Muscle of leg (tissue), 16 donors: ENCODE measurements at places on chromosomes 11 and 22. TPM values are rescaled to one million over a fixed set of nuclear protein-coding genes. Genes with fewer than 3 reads are reported as not detected.

YPEL4 gene
- total RNA-seq, result 0.53 TPM

- H3K27ac ChIP-seq, result no peak overlapping the region
- H3K36me3 ChIP-seq, result no peaks in the 10 kb centered on the region
- DNase-seq, result no peak
- no peak overlapping the region for H3K4me3 ChIP-seq
- peaks cover 3% of the 10 kb centered on the region for H3K4me1 ChIP-seq
- H3K27me3 ChIP-seq, result no peaks in the 10 kb centered on the region
Measured at GRCh38 chr11:79129702-79130101, 311.1 kb downstream of the TENM4 start.

USP35 gene
- 2.6 TPM for total RNA-seq

PLEKHA7 gene
- 2.6 TPM for total RNA-seq

- no peaks in the 10 kb centered on the region for H3K4me1 ChIP-seq
- H3K27me3 ChIP-seq, result no peaks in the 10 kb centered on the region
- no peaks in the 10 kb centered on the region for H3K36me3 ChIP-seq
- DNase-seq, result peak; percentile 12
Measured at GRCh38 chr11:16572945-16573344, 165.5 kb upstream of the C11orf58 start.

DNA sequence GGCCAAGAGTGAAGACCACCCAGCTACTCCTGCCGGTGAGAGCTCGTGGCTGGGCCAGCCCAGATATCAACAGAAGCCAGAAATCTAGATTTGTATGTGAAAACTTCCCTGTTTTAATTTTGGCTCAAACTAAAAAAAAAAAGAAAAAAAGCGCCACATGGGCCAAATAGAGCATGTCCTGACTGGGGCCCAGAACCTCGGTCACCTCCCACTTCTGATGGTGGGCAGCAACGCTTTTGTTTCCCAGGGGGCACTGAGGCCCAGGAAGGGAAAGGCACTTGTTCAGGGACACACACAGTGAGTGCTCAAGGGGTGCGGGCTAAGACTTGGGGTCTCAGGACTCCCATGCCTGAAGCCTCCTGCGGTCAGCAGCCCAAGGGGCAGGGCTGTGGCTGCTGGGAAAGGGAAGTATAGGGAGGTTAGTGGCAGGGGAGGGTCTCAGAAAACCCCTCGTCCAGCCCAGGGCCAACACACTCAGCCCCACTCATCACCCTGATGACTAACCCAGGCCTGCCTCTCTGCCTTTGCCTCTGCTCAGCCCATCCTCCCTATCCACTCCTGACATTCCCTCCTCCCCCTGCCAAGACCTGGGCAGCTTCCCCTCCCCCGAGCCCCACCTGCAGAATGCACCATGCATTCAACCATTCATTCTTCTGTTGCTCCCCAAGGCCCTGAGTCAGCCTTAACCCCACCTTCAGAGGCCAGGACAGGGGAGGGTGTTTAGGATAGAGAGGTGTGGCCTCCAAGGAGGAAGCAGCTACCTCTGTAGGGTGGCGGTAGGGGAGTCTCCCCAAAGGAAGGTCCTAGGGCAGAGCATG lies 30.0 kb upstream of the TCF20 start:
- no peak overlapping the region for H3K27ac ChIP-seq
- no peaks in the 10 kb centered on the region for H3K36me3 ChIP-seq
- peaks cover 72% of the 10 kb centered on the region for H3K27me3 ChIP-seq
- H3K4me1 ChIP-seq, result peaks cover 27% of the 10 kb centered on the region

DNA sequence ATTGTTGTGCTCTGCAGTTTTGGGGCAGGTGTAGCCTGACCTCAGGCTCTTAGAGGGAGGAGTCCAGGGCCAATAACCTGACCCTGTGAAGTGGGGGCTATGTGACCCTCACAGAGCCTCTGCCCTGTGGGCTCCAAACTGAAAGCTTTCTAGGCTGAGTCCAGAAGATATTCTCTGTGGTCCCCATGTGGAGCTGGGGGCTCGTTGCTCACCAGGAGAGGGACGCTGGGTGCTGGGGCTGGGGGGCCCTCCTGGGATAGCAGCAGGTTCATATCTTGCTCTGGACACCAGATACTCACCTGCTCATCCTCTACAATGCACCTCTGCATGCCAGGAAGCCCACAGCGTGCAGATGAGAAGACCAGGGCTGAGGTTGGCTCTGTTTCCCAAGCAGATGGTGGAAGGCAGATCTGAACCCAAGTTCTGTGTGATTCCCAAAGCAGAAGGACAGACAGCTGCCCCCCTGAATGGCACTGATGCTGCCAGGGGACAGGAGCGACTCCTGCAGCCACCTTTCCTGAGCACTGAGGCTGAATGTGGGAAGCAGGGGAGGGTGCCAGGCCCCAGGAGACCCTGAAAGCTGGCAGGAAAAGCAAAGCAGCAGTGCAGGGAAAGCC lies 1022.0 kb downstream of the TBC1D22A start:
- no peaks in the 10 kb centered on the region for H3K4me1 ChIP-seq
- H3K27ac ChIP-seq, result no peak overlapping the region
- no peak for DNase-seq

DERL3 gene
- total RNA-seq, result 0.62 TPM

DNA sequence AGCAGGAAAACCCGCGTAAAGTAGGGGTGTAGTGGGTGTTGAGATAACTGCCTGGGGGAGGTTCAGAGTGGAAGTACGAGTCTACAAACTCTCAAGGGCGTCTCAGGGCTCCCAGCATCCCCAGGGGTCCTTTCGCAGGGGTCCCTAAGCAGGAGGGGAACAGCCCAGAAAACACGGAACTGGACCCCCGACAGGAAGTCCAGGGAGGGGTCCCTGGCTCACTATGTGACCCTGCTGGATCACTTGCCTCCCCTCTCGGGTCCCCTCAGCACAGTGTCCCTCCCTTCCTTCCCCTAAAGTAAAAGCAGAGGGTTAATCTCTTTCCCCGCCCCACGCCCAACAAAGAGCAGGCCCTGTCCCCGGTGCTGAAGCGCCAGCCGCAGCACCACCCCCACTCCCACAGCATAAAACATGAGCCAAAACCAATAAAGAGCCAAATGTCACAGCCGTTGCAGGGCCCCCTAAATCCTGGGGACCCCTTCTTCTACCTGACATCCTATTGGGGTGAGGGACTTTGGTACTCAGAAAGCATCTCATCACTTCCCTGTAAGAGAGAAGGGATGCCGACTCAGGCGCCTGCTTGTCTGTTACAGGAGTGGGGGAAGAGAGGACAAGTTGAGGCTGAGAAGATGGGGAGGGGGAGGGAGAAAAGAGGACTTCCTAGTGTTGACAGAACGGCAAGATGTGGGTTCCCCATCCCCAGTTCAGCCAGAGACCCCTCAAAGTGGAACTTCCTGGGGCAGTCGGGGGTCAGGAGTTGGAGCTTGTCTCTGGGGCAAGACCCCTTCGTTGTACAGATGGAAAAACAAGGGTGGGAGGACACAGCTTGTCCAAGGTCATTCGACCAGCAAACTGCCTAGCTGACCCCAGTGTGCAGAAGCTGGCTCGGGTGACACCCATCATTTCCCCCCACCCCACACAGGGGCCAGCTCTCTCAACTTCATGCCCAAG lies 1.4 kb upstream of the NEFH start:
- no peaks in the 10 kb centered on the region for H3K36me3 ChIP-seq
- H3K27ac ChIP-seq, result no peak overlapping the region
- no peak overlapping the region for H3K4me3 ChIP-seq

DNA sequence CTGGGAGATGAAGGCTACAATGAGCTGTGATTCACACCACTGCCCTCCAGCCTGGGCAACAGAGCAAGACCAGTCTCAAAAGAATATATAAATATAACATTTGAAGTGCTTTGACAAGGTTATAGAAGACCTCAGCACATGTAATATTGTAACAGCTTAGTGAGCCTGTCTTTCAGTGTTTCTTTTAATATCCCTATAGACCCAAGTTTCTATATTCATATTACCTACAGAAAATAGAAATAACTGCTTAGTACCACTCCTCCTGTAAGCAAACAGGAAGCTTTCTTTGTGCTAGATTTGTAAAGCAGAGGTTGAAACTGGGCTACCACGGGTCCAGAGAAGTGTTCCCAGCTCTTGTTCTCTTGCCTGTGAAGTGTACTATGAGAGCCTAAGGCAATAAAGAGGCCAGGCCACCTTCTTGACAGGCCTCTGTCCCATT lies 68.2 kb downstream of the PPP2R1B start:
- no peak overlapping the region for H3K4me3 ChIP-seq
- DNase-seq, result no peak
- H3K27ac ChIP-seq, result no peak overlapping the region

P2RY6 gene
- total RNA-seq, result 0.53 TPM

- peaks cover 10% of the 10 kb centered on the region for H3K27me3 ChIP-seq
- DNase-seq, result no peak
- H3K36me3 ChIP-seq, result no peaks in the 10 kb centered on the region
- H3K4me1 ChIP-seq, result no peaks in the 10 kb centered on the region
- H3K27ac ChIP-seq, result no peak overlapping the region
Measured at GRCh38 chr11:64384028-64384737, 25.2 kb downstream of the RPS6KA4 start.

LRP5 gene
- 30.9 TPM for total RNA-seq

DNA sequence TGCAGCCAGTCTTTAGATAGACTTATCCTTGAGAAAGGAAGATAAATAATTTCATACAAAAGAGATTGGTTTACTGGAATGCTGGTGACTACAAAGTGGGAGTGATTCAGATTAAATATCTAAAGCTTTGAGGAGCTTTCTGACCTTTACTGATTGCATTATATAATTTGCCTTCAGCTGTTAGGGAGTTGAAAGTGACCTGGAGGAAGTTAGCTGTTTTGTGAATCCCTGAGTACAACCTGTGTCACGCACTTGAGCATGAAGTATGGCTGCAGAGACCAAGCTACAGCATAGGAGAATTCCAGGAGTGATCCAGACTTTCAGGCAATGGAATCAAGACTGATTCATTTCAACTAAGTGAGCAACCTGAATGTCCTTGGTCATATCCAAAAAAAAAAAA lies 1848.3 kb upstream of the RAG2 start:
- H3K27me3 ChIP-seq, result no peaks in the 10 kb centered on the region
- H3K4me1 ChIP-seq, result no peaks in the 10 kb centered on the region
- no peaks in the 10 kb centered on the region for H3K36me3 ChIP-seq
- H3K4me3 ChIP-seq, result no peak overlapping the region
- H3K27ac ChIP-seq, result no peak overlapping the region
- DNase-seq, result no peak

GGTLC2 gene
- total RNA-seq, result not detected

GRCh38 chr11:45289369-45289768 lies 3.2 kb upstream of the SYT13 start:
- H3K27ac ChIP-seq, result no peak overlapping the region
- H3K36me3 ChIP-seq, result no peaks in the 10 kb centered on the region
- no peak overlapping the region for H3K4me3 ChIP-seq
- DNase-seq, result no peak

- no peak overlapping the region for H3K4me3 ChIP-seq
- peaks cover 8% of the 10 kb centered on the region for H3K36me3 ChIP-seq
- no peak for DNase-seq
- H3K4me1 ChIP-seq, result no peaks in the 10 kb centered on the region
- H3K27ac ChIP-seq, result no peak overlapping the region
- no peaks in the 10 kb centered on the region for H3K27me3 ChIP-seq
Measured at GRCh38 chr11:6203327-6203726, 2.0 kb upstream of the C11orf42 start.

GRCh38 chr11:59708537-59708936 lies 5.1 kb downstream of the OR10V1 start:
- H3K4me1 ChIP-seq, result no peaks in the 10 kb centered on the region
- no peak for DNase-seq
- H3K4me3 ChIP-seq, result no peak overlapping the region
- no peaks in the 10 kb centered on the region for H3K36me3 ChIP-seq

DNA sequence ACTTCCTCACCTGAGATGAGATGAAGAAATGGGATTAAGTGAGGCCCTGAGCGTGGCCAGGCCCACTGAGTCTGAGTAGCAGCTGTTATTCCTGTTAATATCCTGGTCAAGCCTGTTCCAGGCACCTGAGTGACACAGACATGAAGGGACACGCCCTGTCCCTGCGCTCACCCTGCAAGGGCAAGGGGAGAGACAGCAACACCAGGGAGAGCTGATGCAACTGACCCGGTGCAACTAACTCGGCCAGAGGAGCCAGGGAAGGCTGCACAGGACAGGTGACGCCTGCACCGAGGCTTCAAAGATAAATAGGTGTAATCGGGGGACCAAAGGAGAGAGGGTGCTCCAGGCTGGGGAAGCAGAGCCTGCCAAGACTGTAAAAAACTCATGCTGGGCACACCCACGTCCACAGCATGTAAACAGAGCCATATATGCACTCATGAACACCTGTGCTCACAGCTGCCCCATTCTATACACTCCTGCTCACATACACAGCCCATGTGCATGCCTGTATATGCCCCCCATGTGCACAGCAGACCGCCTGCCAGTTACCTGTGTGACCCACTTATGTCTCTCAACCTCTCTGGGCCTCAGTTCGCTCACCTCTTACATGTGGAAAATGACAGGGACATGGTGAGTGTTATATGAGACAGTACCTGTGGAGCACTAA lies 22.8 kb upstream of the GCAT start:
- H3K36me3 ChIP-seq, result no peaks in the 10 kb centered on the region
- no peak overlapping the region for H3K4me3 ChIP-seq
- H3K4me1 ChIP-seq, result peaks cover 24% of the 10 kb centered on the region
- DNase-seq, result no peak

DNA sequence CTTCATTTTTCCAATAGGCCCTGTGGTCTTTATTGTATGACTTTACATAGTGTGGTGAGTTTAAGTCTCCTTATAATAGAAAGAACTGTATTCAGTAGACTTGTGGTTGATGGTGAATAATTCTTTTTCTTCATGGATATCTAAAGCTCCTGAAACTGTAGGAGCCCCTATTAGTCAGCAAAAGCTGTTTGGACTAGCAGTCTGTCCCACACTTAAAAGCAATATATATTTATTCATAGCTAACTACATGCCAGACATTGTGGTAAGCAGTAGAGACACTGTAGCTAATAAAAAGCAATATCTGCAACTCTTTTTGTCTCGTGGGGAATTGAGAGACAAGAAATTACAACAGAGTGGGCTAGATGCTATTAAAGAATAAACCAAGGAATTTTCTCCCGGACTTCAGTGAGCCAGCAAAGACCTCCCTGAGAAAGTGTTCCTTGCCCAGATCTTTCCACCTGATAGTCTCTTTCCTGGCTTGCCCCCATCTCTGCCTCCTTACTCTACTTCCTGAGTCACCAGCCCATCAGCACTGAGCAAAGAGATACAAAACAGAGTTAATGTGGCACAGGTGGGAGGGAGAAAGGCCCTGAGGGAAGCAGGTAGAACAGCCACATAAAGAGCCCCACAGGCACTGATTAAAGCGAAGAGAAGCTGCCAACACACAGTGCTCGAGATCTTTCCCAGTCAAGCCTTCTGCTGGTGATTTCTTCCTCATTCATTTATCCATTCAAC lies 1.4 kb upstream of the OR52W1 start:
- DNase-seq, result no peak
- no peak overlapping the region for H3K27ac ChIP-seq
- no peaks in the 10 kb centered on the region for H3K4me1 ChIP-seq
- H3K36me3 ChIP-seq, result no peaks in the 10 kb centered on the region
- no peak overlapping the region for H3K4me3 ChIP-seq

SEPTIN3 gene
- total RNA-seq, result 0.89 TPM

TUB gene
- total RNA-seq, result 16.7 TPM

DNA sequence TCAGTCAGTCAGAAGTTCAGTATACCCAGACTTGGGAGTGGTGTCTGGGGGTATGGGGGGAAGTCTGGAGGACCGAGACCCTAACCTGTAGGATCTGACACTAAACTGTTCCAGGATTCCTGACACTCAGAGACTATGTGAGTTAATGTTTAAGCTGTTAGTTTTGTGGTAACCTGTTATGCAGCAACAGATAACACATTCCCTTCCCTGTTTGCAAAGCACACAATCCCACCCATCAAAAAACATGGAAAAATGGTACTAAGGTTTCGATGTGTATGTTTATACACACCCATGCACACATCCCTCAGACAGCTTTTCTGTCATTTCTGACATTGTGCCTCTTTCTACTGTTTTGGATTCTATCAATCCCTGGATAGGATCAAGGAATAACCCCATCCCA lies 27.6 kb downstream of the ZNF280B start:
- no peaks in the 10 kb centered on the region for H3K27me3 ChIP-seq
- no peak overlapping the region for H3K4me3 ChIP-seq
- H3K4me1 ChIP-seq, result no peaks in the 10 kb centered on the region
